Activated T-helper 1 cell treated with Interleukin-2 at 50 U/mL for 16 hours (primary cell): ENCODE measurements at places on chromosomes 4 and X.

- no peak for DNase-seq
These were observed 1394.2 kb upstream of the DIAPH2 start for GRCh38 chrX:95290455-95290854.

- DNase-seq: no peak
These were observed 156.7 kb downstream of the TRIML1 start for GRCh38 chr4:188295899-188296298.

DNA sequence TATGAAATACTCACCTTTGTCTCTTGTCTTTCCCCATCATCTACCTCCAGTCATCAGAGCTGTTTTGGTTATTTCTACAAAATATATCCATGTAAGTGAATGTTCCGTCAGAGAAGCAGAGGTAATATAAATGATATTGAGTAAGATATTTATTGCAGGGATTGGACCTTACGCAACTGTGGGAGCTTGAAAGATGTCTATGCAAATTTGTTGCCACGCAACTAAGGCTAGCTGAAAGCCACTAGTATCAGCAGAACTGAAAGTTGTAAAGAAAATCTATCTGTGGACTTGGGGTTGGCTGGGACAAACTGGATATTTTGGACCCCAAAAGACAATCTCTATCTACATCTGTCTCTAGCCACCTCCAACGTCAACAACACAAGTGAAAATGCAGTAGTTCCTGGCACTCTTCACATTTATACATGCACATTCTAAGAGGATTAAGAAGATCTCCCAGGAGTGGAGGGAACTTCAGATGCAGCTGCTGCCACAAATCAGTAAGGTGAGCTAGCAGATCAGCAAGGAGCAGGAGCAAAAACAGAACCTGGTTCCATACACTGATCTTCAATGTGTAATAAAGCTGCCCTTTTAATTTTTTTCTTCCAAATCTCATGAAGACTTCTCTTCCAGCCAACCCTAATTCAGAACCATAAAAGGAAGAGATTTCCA, 8.5 kb upstream of the CCSER1 start:
- DNase-seq: no peak

- no peak for DNase-seq
These were observed 20.2 kb downstream of the PPA2 start for GRCh38 chr4:105453550-105454205.

GRCh38 chr4:41611881-41612871, 74.2 kb downstream of the LIMCH1 start:
- no peak for DNase-seq

- no peak for DNase-seq
These were observed 22.8 kb upstream of the SEC24B start for GRCh38 chr4:109410776-109411175.
